D721Med (cell line): ENCODE measurements at places on chromosomes 6 and 20.

GRCh38 chr6:16800341-16800740 is 39.1 kb upstream of the ATXN1 start:
- no peak for DNase-seq

- DNase-seq = no peak
Observed at GRCh38 chr6:21158873-21159272, 434.7 kb upstream of the SOX4 start.

- DNase-seq = no peak
Observed at GRCh38 chr20:2373098-2373497, 7.6 kb upstream of the TGM6 start.

GRCh38 chr6:11397622-11398450 is 139.7 kb upstream of the TMEM170B start:
- DNase-seq = no peak

DNA sequence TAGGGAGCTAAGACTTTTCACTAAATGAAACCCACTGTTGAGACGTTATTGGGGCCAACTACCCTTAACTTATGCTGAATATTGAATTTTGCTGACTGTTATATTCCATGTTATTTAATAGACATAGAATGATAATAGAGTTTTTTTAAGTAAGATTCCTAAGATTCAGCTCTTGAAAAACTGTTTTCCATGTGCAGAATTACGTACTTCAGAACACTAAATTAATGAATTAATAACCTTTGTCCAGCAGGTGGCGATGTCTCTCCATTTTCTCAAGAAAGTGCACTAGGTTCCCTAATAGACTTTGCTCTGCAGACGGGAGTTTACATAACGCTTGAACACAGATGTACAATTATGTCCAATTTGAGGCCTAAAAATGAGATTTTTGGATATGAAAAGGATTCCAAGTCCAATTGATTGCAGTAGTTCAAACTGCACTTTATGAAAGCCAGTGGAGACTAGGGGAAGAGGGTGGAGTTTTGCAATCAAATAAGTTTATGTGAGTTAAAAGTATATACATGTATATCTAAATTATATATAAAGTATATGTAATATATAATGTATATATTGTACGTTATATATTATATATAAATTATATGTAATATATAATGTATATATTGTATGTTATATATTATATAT is 282.1 kb downstream of the UST start:
- DNase-seq = no peak

DNA sequence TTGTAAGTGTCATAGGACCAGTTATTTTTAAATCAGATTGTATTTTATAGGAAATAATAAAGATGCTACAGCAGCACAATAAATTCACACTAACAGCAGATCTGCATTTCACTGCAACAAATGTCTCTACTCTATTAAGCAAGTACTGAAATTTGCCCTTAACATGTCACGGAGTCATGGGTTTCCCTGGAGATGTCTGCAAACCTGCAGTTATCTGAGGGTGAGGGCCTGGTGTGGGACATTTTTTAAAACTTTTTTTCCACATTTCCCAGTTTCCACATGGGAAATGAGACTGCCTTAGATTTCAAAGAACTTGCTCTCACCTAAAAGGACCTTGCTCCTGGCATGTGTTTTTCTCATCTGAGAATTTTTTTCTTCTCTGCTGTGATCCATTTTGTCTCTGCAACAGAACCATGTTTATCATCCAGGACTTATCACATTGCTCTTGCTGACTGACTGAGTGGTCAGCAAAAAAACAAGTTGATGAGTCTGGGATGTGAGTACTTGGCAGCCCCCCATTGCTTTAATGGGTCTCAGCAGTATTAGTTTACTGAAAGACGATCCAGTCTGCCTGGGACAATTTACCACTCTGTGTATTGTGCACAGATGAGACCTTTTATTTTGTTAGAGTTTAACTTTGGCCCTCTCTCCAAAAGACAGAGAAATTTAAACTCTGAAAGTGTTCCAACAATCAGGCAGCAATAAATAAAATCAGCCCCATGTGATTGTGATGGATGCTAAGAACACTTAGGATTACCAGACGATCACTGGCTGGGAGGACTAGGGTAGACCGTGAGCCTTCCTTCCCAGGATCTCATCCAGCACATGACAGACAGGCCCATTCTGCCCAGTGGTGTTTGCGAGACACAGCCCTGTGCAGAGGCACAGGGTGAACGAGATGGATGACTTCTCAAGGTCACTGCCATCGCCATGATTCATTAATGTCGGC is 268.8 kb downstream of the BTBD9 start:
- no peak for DNase-seq

- no peak for DNase-seq
Observed at GRCh38 chr6:155915651-155916050, 460.0 kb upstream of the NOX3 start.

DNA sequence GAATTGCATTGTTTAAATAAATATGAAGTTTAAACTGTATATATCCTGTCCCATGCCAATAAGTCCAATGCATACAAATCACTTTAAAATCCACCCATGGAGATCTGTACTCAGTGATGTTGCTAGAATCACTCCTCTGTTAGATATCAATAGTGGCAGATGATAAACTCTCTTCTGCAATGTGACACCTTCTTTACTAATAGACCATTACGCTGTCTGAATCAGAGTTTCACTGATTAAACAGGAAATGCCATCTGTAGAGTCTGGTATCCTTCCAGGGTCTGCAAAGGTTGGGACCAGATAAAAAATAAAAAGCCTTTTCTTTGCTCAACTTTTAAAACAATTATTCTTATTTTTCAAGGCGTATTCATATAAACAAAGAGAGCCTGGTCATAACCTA is 134.5 kb downstream of the EDN3 start:
- DNase-seq = no peak

GRCh38 chr6:89360415-89360999 is 8.0 kb upstream of the UBE2J1 start:
- no peak for DNase-seq

GRCh38 chr6:43786664-43787329 is 16.8 kb downstream of the VEGFA start:
- no peak for DNase-seq

DNA sequence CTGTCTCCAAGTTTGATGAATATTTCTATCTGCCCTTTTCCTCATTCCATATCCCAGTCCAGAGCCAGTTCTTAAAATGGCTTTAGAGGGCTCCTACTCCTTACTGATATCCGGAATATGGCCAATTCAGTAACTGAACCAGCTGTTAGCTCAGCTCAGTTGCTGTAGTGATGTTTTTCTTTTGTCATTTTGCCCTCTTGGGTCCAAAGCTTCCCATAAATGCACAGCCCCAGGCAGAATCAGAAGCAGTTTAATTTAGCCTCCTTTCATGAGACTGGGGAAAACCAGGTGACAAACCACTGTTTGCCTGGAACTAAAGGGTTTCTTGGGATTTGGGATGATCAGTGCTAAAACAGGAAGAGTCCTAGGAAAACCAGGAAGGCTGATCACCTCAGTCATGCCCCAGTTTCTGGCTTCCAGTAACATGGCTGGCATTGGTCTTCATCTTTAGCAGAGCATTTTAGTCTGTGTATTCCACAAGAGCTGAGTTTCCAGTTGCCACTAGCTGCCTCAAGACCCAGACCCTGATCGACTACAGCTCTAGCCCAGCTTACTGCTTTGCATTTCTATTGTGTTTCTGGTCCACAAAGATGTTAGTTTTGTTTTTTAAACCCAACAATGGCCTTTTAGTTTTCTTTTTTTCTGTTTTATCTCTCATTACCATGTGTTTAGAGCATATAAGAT is 40.6 kb upstream of the REV3L start:
- DNase-seq = no peak
